ENCODE measurements at places on chromosomes 12 and 14.

DNA sequence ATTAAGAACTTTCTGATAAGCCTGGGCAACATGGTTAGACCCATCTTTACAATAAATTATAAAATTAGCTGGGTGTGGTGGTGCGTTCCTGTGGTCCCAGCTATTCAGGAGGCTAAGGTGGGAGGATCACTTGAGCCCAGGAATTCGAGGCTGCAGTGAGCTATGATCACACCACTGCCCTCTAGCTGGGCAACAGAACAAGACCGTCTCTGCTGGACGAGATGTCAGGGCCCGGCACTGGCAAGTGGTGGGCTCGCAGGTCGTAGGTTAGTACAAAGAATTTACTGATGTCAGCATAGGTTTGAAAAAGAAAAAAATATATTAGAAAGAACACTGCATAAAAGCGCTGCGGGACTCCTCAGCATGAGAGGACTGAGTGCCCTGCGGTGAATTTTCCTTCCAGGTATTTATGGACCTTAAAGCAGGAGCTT, 15.7 kb upstream of the VSIG10 start:
- no peak for DNase-seq

- no peak for DNase-seq
These were observed 35.1 kb upstream of the GRIP1 start for GRCh38 chr12:66713984-66714383.

DNA sequence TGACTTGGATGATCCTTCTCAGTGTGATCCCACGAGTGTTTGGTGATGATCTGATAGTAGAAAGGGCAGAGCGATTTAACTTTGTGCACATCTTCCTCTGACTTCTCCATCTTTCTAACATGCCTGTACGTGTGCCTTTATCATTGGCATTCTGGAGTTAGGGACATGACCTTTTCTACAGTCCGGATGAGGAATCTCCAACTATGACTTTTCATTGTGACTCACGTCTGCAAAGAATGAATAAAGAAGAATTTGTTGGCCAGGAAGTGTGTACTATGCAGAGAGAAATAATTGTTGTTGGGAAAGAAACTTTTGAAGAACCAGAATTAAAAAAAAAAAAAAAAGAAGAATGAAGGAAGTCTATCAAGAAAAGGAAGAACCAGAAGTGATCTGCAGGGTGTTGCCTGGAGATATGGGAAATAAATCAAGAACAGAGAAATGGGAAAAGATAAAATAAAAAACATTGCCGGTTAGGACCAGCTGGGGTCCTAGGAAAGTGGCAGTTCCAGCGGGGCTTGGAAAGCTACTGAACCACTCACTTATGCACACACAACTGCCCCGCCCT, 25.3 kb downstream of the PPFIBP1 start:
- no peak for DNase-seq

GRCh38 chr12:1510056-1510812, 84.1 kb downstream of the FBXL14 start:
- no peak for DNase-seq

DNA sequence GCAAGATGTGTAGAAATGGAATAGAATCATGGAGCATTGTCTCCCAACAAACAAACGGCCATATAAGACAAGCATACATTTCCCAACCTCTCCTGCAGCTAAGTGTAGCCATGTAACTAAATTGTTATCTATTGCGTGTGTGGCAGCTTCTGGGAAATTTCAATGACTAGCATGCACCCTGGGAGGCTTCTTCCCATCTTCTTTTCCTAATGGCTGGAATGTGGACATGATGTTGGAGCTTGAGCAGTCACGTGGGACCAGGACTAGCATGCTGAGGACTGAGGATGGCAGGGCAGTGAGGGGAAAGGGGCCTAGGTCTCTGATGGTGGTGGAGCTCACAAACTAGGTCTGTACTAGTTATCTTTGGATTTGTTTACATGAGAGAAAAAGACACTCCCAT, 21.7 kb upstream of the CTDSP2 start:
- no peak for DNase-seq

DNA sequence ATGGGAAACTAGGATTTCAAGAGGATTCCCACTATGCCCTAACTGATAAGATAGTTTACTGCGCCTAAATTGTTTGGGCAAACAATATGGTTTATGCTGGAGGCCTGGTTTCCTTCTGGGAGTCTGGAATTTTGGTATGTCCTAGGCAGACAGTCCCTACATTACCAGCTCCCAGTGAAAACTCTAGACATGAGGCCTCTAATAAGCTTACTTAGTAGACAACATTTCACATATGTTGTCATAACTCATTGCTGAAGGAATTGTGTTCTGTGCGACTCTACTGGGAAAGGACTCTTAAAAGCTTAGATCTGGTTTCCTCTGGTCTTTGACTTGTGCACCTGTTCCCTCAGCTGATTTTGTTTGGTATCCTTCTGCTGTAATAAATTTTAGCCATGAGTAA, 18.0 kb upstream of the PRPF39 start:
- no peak for DNase-seq

- no peak for DNase-seq
These were observed 7.5 kb downstream of the RESF1 start for GRCh38 chr12:31966558-31967205.

DNA sequence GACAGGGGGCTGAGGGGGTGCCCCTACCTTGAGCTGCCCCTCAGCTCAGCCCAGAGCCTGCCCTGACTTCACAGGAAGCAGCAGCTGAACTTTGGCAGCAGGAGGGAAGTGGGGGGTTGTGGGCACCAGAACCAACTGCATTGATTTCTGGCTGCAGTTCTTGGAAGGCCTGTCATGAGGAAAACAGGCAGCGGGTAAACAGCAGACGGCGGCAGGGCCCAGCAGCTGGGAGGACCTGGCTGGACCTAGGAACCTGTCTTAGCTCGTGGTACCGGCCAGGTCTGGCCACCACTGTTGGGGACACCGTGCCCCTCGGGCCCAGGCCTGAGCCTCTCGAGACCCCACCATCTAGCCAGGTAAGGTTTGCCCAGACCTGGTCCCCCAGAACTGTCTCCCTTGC, 154.2 kb upstream of the MYL2 start:
- no peak for DNase-seq

DNA sequence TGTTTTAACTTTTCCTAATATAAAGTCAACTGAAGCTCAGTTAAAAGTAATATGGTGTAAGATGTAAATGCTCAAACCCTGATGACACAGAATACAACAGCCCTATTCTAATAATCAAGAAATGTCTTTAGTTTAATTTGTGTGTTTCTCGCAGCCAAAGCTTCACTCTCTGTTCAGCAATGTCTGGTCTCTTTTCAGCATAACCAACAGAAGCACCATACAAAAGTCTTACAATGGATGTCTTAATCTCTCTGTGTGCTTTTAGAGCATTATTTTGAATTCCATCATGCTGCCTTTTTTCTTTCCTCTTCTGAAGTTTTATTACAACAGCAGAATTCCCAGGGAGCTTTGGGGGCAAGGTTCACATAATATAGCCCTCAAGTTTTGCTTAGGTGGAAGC, 210.2 kb upstream of the NPAS3 start:
- no peak for DNase-seq

DNA sequence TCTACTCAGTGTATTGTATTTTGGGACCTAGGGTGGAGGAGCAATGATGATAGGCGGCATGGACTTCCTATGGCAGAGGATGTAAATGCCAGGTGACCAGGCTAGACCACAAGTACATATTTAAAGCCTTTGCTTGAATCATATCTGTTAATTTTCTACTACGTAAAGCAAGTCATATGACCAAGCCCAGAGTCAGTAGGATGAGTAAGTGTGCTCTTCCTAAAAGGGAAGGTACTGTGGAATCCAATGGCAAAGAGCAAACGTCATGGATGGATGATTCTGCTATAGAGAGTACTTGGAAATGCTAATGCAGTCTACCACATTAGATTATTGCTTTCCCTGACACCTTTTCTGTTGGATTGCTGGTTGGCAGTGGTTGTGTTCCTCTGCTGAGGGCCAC, 16.8 kb downstream of the GPATCH2L start:
- no peak for DNase-seq

DNA sequence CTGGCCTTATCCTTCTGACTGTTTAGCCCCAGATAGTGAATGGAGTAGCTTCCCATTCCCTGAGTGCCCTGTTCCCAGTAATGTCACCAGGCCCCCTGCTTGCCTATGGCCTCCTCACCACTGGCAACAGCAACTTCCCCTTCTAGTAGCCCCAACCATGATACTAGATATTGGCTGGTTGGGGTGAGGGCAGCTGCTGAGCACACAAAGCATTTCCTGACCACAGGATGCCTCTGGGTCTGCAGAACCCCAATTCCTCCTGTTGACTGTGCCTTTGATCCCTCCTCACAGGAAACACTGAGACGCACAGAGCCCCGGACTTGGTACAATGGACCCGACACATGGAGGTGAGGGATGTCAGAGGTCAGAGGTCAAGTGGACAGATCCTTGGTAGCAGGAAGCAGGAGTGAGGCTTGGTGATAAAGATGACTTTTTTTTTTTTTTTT, 597 bp downstream of the SOAT2 start:
- DNase-seq = peak; percentile 61

DNA sequence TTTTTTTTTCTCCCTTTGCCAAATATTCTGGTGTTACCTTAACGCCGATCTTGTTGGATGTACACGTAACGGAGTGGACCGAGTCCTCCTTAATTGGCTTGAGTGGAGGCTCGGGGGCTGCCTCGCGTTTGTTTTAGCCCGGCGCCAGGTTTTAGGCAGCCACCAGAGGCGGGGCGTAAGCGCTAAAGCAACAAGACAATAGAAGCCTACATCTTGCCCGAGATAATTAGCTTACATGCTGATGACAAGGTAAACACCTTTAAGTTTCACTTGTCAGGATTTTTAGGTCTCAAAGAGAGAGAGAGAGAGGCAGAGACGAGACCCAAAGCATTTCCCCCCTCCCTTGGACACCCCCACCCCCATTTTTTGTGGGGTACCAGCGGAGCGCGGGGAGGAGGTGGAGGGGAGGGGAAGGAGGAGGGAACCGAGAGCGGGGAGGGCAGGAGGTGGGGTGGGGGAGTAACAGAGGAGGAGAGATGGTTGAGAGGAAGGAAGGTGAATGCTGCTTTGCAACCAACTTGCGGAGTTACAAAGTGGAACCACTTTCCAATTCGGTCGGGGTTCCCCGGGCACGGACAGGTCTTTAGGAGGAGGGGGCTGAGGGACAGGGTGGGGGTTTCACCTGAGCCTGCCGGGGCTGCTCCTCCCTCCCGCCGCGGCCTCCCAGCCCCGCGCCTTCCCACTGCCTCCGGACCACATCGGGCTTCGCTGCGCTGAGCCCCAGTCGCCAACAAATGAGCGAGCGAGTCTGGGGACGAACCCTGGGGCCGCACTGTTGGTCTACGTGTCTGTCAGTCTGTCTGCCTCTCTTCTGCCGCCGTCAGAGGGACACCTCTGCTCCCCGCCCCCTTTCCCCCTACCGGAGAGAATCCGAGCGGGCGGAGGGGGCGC, at the start of gene NKX2-1:
TSS of gene NKX2-1 (minus strand) at position 802 of the 891 bp plus-strand sequence. CDS start at position 699, 103 bp downstream.
- no peak for DNase-seq

DNA sequence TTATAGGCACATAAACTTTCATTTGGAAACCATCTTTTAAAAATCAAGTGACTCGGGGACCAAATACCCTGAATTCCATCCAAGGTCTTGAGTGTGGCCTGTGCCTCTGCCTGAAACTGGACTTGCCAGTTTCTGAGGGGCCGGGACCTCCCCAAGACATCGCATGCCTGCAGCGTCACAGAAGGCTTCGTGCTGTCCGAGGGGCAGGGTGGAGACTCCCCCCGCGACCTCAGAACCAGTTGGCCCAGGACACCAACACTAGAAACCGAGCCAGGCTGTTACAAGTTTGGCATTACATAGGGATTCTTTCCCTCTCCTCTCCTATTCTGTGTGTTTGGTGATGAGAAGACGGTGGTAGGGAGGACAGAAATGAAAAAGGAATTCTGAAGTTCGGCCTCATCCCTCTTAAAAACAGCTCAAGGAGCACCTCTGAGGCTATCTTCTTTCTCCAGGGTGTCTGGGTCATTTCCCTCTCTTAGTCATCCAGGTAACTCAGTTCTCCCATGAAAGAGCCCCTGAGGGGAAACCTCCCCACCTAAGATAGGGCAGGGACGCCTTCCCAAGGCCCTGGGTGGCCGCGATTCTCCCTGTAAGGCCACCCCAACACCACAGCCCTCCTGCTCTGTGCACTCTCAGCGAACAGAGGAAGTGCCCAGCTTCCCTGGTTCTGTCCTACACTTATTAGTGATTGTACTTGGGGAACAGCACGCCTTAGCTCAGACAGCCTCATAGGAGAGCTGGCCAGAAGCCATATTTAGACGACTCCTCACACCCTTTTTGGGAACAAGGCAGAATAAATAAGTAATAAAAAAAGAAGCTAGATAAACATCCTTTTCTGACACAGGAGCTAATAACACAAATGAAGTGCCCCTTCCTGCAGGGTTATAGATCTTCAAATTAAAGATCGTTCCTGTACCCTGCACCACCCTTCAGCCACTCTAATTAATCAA, 93.8 kb downstream of the BCL11B start:
- no peak for DNase-seq

DNA sequence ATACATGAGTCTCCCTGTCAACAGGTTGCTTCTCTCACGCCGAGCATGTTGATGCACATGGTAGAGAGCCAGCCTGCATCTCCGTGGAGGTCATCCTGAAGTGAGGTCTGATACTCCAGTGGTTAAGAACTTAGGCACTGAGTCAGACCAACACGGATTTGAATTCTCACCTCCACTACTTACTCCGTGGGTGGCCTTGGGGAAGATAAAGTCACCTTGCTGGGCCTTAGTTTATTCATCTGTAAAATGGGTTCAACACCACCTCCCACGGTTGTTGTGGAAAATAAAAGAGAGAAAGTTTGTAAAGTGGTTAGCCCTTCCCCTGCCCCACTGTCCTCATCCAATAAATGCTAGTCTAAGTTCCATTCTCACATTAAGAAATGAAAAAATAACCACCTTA, 408.9 kb downstream of the MED13L start:
- DNase-seq = no peak

- DNase-seq = no peak
These were observed 10.6 kb downstream of the HECTD1 start for GRCh38 chr14:31196839-31197492.

GRCh38 chr14:21056520-21057163, 980 bp upstream of the RNASE8 start:
- no peak for DNase-seq

DNA sequence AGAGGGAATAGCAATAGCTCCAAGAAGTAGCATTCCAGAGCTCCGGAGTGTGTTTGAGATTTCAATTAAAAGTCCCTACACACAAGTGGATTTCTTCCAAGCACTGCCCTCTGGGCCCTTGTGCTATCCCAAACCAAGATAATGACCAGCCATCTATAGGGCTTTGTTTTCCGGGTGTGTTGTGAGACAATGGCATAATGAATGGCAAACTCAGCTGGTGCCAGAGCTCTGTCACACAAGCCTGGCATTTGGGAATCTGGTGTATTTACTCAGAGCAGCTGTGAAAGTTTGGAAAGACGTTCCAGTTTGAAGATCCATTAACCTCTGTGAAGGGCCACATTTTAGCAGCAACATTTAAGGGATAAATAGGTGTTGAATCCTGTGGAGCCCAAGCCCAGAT, 61.2 kb upstream of the TMTC2 start:
- DNase-seq = no peak

- DNase-seq = no peak
These were observed 2.5 kb upstream of the C1QL4 start for GRCh38 chr12:49339464-49339861.

- no peak for DNase-seq
These were observed 9.0 kb downstream of the TMBIM6 start for GRCh38 chr12:49750027-49750995.

Data from RPMI8226 (cell line).